Heart left ventricle (tissue), 16 donors: ENCODE measurements at places on chromosomes 1 and 21. TPM values are rescaled to one million over a fixed set of nuclear protein-coding genes. Genes with fewer than 3 reads are reported as not detected.

The PIK3C2B gene
- 11.9 TPM for polyA plus RNA-seq

The CCDC24 gene
- 0.90 TPM for polyA plus RNA-seq

DNA sequence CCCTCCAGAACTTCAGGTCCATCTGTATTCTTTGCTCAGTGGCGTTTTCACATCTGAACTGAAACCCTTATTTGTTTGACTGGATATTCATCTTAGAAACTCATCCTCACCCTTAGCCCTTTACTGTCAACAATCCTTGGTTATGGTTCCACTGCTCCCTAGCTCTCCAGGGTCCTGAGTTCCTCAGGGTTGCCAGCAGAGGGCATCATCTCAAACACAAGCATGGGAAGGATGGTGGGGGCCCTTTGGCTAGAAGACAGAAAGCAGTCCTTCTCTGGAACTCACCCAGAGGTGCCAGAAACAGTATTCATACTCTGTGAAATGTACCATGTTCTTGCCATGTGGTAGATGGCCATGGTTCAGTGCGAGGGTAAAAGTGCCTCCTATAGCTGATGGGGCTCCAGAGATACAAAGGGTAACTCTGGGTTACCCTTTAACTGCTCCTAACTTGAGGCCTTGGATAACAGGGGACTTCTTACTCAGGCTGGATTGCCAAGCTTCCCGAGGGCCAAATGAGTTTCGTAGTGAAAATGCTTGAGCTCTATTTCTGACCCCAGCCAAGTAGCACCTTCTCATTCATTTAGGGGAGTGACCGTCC lies 11.3 kb downstream of the NCSTN start:
- no peaks in the 10 kb centered on the region for H3K27me3 ChIP-seq
- no peak overlapping the region for H3K4me3 ChIP-seq
- H3K36me3 ChIP-seq: peaks cover 100% of the 10 kb centered on the region
- no peak for DNase-seq

The TMEM269 gene
- not detected for polyA plus RNA-seq

GRCh38 chr1:115560027-115560426 lies 81.7 kb upstream of the VANGL1 start:
- no peak for DNase-seq
- H3K27me3 ChIP-seq: no peaks in the 10 kb centered on the region
- no peaks in the 10 kb centered on the region for H3K4me1 ChIP-seq

DNA sequence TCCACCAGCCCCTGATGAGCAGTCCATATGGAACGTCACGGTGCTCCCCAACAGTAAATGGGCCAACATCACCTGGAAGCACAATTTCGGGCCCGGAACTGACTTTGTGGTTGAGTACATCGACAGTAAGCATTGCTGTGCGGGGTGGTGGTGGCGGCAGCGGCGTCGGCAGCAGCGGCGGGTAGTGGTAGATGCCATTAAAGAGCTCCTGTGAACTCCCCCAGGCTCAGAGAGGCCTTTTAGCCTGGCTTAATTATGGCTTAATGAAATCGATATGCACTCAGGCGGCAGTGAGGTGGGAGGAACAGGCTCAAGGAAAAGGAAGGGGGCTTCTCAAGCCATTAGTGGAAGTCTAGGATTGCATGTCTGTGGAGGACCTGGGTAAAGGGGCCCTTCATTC lies 41.9 kb upstream of the CNTN2 start:
- no peak for DNase-seq
- H3K27ac ChIP-seq: no peak overlapping the region
- H3K27me3 ChIP-seq: no peaks in the 10 kb centered on the region

The IL6R gene
- 3.4 TPM for polyA plus RNA-seq

- H3K36me3 ChIP-seq: no peaks in the 10 kb centered on the region
- no peak overlapping the region for H3K27ac ChIP-seq
- DNase-seq: no peak
- no peak overlapping the region for H3K4me3 ChIP-seq
- no peaks in the 10 kb centered on the region for H3K4me1 ChIP-seq
- no peaks in the 10 kb centered on the region for H3K27me3 ChIP-seq
Observed at GRCh38 chr1:30857964-30858363, 50.6 kb downstream of the SDC3 start.

DNA sequence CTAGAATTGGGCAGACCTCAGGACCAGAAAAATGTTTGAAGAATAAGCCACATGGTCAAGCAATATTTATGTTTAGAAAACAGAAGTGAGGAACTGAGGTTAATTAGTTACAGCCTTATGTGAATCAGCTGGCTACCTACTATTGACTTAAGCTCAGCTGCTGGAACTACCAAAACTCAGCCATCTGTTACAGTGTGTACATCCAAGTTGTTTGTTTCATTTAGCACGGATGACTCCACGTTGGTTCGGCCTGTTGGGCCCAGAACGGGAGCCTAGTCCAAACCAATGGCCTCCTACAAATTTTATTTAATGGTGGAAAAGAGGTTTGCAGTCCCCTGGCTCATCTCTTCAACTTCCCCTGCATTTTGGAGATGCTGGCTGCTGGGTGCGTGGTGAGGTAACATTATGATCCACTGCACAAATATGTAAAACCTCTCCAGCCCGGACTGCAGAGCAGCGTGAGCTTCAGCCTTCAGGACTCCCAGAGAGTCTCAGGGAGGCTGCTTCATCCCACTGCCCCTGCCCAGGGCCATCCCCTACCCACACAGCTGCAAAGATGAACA lies 143.4 kb downstream of the ZZZ3 start:
- H3K27ac ChIP-seq: no peak overlapping the region
- H3K4me3 ChIP-seq: no peak overlapping the region
- no peak for DNase-seq

The SH2D1B gene
- 0.11 TPM for polyA plus RNA-seq

The CD244 gene
- 0.08 TPM for polyA plus RNA-seq

GRCh38 chr1:54962612-54963395 lies 17.6 kb upstream of the TMEM61 start:
- H3K27me3 ChIP-seq: no peaks in the 10 kb centered on the region
- H3K4me1 ChIP-seq: no peaks in the 10 kb centered on the region
- H3K27ac ChIP-seq: no peak overlapping the region
- no peak overlapping the region for H3K4me3 ChIP-seq

DNA sequence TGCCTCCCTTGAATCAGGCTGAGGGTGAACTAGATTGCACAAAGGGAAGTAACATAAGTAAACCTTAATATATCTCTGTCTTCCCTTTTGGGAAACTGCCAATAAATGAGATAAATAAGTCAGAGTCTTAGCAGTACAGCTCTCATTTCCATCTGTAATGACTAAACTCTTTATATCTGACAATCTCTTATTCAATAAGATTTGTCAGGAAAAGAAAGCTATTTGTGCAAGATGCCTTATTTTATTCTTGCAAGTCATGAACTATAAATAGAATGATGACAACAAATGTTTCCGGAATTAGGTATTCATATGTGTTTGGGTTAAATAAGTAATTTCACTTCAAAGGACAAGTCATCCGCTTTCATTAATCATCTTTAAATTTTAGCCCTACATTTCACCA lies 229.2 kb downstream of the PTGER3 start:
- no peaks in the 10 kb centered on the region for H3K27me3 ChIP-seq
- no peak overlapping the region for H3K27ac ChIP-seq
- no peak for DNase-seq

The TRIM67 gene
- polyA plus RNA-seq: not detected

- H3K27ac ChIP-seq: no peak overlapping the region
- no peak for DNase-seq
- H3K27me3 ChIP-seq: no peaks in the 10 kb centered on the region
- no peaks in the 10 kb centered on the region for H3K36me3 ChIP-seq
- H3K4me3 ChIP-seq: no peak overlapping the region
- H3K4me1 ChIP-seq: peaks cover 5% of the 10 kb centered on the region
Observed at GRCh38 chr1:7482772-7483495, 288.2 kb upstream of the VAMP3 start.

DNA sequence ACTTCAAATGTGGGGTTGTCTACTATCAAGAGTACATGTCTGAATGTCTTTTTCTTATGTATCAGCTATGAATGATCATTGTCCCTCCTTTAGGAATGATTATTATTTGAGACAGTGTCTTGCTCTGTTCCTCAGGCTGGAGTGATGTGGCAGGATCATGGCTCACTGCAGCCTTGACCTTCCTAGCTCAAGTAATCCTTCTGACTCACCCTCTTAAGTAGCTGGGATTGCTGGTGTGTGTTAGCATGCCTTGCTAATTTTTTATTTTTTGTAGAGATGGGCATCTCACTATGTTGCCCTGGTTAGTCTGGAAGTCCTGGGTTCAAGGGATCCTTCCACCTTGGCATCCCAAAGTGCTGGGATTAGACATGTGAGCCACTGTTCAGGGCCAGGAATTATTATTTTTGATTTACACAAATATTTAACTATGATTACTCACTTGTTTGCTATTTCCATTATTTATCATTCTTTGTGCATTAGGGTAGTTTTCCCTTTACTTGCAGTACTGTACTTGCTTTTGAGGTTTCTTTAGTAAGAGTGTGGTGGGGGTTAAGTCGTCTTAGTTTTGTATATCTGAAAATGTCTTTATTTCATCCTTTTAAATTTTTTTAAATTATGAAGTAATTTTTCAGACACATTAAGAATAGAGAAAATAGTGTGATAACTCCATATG lies 12.8 kb downstream of the S100A7 start:
- no peak overlapping the region for H3K4me3 ChIP-seq
- H3K27me3 ChIP-seq: peaks cover 12% of the 10 kb centered on the region
- no peak for DNase-seq
- H3K36me3 ChIP-seq: no peaks in the 10 kb centered on the region

GRCh38 chr1:111399792-111400610 lies 27.5 kb downstream of the OVGP1 start:
- no peaks in the 10 kb centered on the region for H3K36me3 ChIP-seq
- no peaks in the 10 kb centered on the region for H3K27me3 ChIP-seq
- no peak for DNase-seq
- no peaks in the 10 kb centered on the region for H3K4me1 ChIP-seq
- H3K4me3 ChIP-seq: no peak overlapping the region

The CLCA1 gene
- not detected for polyA plus RNA-seq
